ENCODE measurements at places on chromosomes 6 and 20.

- DNase-seq, result no peak
Observed at GRCh38 chr6:61640463-61640862, 645.6 kb downstream of the KHDRBS2 start.

DNA sequence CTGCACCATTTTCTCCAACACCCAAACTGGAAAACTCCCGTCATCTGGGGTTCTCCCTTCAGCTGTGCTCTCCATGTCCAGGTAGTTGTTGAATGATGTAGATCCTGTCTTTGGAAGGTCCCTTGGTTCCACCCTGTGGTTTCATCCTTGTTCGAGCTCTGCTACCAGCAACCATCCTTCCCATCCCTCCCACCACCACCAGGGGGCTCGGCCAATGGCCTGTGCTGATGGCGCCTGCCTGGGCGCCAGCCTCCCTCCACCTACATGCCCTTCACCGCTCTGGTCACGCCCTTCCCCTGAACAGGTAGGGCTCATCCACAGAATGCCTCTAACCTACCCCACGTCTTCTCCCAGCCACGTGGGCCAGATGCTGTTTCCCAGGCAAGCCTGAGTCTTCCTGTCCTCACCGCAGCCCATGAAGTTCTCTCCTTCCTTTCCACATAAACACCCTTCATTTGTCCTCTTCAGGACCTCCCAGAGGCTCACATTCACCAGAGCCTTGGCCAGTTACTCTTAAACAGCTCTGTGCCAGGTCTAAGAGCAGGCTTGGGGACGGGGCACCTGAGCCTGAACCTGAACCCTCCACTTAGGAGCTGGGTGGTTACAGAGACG is 75.1 kb upstream of the DUSP22 start:
- DNase-seq, result no peak

- DNase-seq, result peak; percentile 84
Observed at GRCh38 chr6:38169977-38170526, 350.5 kb downstream of the ZFAND3 start.

DNA sequence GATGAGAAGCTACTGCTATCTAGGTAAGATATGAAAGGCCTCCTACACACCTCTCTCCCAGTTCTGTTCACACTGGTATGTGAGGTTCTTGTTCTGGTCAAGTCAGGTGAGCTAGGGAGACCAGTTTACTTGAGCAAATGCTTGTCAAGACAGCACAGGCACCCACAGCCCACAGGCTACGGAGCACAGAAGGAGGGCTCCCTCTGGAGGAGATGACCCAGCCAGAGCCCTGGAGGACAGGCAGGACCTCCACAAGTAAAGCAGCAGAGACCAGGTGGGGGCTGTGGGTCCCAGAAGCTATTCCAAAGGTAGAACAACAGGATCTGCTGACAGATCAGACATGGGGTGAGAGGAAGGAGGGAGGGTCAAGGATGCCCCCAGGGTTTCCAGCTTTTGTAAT is 13.2 kb downstream of the MMP24OS start:
- no peak for DNase-seq

DNA sequence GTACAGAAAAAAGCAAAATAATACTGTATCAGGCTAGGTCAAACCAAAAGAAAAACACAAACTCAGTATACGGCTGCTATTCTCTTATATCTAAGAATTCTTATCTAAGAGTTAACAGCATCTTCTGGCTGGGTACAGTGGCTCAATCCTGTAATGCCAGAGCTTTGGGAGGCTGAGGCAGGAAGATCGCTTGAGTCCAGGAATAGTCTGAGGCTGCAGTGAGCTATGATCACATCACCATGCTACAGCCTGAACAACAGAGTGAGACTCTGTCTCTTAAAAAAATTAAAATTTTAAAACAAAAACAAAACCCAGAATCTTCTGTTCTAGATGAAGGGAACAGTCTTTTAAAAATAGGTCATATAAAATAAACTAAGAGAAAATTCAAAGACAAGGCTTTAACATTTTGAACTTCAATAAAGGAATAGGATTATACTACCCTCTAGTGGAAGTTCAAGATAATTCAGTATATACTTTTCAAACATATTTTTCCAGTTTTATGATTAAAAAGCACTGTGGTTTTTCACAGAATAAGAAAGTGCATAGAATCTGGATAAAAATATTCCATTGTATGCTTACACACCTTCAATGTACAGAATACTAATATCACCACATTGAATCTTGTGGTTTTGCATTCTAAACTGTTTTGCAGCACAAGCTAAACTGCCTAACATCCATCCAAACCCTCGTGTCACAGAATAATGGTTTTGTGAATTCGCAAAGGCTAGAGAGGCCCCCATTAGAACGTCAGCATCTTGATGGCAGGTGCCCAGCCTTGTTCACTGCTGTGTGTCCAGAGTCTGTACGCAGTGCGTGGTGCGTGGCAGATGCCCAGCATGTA is 39.3 kb downstream of the DTNBP1 start:
- DNase-seq, result peak; percentile 30

GRCh38 chr6:157374889-157375443 is 6.0 kb upstream of the ZDHHC14 start:
- no peak for DNase-seq

- no peak for DNase-seq
Observed at GRCh38 chr6:100892693-100893092, 11.6 kb upstream of the ASCC3 start.

DNA sequence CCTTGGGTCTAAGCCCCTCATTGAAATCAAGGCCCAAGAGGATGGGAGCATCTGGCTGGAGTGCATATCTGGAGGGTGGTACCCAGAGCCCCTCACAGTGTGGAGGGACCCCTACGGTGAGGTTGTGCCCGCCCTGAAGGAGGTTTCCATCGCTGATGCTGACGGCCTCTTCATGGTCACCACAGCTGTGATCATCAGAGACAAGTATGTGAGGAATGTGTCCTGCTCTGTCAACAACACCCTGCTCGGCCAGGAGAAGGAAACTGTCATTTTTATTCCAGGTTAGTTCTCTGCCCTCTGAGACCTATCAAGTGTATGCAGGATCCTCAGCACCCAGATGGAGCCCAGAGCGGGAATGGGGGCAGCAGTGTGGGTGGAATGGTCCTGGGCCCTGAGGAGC is 5.1 kb downstream of the BTN2A2 start:
- no peak for DNase-seq

DNA sequence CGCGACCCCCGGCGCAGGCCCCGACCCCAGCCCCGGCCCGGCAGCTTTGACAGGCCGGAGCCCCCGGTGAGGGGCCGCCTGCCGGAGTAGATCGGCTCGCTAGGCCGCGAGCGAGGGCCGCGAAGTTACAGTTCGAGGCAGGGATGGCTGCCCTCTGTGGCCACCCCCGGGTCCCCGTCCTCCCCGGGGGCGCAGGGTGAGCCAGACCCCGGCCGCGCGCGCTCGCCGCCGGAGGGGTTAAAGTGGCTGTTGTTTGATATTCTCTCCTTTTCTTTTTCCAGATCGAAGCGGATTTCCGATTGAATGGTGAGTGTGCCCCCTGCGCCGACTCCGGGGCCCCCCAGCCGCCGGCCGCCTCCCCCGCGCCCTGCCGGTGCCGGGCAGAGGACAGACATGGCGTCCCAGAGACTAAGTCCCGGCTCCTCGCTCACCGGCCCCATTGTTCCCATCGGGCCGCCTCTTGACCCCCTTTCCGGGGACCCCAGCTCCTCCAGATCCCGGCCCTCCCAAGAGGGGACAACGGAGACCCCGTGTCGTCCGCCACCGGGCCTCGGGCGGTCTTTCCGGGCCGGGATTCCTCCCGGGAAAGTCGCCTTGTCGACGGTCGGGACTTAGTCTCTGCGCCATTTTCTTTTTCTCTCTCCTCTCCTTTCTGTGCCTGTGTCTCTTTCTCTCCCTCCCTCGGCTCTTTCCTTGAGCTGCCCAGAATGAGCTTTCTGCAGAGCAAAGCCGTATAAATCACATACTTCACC is 704 bp downstream of the TOP1 start:
- peak; percentile 62 for DNase-seq

GRCh38 chr6:127533011-127533410 is 13.9 kb upstream of the MTCL3 start:
- DNase-seq, result no peak

DNA sequence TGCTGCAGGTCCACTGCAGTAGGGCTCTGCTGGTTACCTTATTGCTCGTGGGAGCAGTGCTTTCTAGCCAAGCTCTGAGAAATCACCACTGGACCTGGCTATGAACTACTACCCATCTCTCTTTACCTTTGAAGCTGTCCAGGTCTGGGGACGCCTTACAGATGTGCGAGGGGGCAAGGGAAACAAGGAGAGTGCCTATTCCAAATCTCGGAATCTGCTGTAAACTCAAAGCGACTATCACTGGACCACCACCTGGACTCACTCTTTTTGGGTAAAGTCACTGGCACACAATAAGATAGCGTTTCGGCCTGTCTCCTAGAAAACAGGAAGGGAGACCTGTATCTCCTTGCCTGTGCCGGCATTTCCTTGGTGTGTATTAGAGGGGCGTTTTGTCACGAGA is 5.3 kb downstream of the NRN1 start:
- no peak for DNase-seq

DNA sequence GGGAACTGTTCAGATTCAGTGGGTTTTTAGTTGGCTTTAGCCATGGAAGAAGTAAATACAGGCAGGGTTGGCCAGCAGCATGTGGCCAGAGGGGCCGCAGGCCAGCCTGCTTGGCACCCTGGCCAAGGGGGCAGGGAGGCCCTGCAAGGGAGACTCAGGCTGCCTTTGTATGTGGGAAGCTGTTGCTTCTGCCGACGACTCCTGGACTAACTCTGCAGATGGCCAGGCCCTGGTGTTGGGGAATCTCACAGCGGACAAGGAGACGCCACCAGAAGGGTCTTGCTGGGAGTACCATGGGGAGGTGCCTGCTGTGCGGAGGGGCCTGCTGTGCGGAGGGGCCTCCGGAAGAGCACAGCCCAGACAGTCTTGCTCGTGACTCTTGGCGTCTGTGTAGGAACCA is 25.2 kb downstream of the PYGB start:
- no peak for DNase-seq

DNA sequence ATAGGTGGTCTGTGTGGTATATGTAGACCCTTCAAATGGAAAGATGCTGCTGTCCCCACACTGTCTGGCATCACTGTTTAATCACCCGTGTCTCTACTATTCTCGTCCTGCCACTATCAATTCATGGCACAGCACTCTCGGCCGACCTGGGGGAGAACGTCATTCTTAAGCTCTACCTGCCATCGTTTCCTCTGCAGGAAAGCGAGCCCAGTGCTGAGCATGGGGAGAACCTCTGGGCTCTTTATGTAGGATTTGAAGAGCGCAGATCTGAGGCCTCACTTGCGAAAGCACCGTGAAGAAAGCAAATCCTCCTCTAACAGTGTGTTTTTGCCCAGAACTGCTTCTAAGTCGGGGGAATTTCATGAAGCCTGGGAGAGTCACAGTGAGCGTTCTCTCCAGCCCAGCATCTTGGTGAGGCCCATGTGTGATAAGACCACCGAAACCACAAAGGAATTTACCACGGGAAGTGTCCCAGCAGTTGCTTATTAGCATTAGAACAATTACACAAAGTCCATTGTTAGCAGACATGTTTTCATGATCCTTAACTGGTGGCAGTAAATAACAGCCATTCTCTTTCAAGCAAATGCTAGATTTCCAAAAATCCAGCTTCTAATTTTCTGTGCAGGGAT is 124.3 kb downstream of the SCML4 start:
- DNase-seq, result no peak

GRCh38 chr6:2792330-2793110 is 27.3 kb downstream of the WRNIP1 start:
- no peak for DNase-seq

DNA sequence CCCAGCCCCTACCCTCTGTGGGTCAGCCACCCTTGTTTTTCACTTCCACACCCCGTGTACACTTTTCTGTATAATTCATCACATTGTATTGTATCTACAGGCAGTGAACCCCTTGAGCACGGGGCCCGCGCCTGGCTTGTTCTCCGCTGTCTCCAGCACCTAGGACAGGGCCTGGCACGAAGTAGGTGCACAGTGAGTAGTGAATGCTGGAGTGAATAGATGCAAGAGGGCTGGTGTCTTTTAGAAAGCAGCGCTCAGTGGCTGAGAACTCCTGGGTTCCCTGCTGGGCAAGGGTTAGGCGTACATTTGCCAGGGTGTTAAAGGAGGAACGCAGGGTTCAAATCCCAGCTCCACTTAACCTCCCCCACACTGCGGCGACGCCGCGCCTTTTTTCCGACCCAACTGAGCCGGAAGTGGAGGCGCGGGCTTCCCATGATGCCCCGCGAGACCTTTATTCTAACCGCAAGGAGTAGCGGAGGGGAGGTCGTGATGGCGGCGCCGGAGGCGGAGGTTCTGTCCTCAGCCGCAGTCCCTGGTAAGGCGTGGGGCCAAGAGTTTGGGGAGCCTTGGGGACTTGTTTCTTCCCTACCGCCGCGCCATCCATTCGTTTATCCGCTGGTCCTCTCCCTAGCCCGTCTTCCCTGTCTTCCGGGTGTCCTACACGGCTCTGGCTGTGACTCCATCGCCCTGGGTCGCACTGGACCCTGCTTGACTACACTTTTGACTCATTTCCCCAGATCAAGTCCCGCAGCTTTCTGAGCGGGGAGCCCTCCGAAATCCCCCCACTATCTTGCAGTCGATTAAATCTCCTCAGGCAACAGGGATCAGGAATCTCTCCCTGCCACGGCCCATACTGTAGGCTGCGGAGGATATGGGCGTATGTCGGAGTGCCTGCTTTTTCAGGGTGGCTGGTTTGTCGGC is at the start of gene MAD2L1BP:
TSS of gene MAD2L1BP (plus strand) at position 454 of the 921 bp plus-strand sequence. CDS start at position 490, 36 bp downstream.
- DNase-seq, result peak; percentile 87

DNA sequence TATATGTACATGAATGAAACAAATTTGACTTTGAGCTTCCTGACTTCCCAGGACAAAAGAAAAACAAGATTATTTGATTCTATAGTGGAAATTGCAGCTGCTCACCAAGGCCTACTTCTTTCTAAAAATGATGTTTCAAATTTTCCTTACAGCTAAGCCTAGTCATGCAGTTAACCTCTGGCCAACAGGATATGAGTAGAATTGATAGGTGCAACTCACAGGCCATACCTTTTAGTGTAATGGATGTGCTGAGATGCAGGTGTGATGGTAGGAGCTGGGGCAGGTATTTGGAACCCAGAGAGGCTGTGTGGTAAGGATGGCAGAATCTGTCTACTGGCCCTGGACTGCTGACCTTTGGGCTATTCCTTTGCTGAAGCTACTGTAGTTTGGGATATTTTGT is 230.9 kb upstream of the PREP start:
- DNase-seq, result no peak

GRCh38 chr6:124028117-124028516 is 224.5 kb downstream of the NKAIN2 start:
- no peak for DNase-seq

GRCh38 chr6:18260448-18261106 is 3.8 kb downstream of the DEK start:
- DNase-seq, result no peak
